ENCODE measurements at places on chromosomes 1 and 21.

- DNase-seq = no peak
These were observed 520 bp downstream of the CLIC6 start for GRCh38 chr21:34669149-34669879.

DNA sequence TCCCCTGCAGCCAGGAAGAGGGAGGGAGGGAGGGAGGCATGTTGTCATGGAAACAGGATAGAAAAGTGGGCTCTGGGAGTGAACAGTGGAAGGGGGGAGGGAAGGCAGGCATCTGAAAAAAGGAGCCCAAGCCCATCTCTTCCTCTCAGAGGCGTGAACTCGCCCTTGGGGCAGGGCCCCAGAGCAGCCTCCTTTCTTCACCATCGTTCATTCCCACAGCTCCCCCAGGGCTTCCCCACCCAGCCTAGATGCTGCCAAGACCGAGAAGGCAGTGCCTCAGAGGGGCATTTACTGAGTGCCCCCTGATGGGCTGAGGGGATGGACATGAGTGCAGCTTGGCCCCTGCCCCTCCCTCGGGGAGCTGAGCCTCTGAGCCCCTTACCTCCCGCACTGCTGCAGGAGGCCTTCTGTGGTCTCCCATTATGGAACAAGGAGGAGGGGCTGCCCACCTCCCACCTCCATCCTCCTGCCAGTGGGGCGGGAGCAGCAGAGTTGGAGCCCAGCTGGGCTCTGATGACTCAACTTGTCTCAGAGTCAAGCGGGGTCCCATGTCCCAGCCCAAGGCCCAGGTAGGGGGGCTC lies 39.1 kb upstream of the KIF21B start:
- no peak for DNase-seq

- DNase-seq = no peak
These were observed 117.7 kb upstream of the SGIP1 start for GRCh38 chr1:66416295-66416694.

DNA sequence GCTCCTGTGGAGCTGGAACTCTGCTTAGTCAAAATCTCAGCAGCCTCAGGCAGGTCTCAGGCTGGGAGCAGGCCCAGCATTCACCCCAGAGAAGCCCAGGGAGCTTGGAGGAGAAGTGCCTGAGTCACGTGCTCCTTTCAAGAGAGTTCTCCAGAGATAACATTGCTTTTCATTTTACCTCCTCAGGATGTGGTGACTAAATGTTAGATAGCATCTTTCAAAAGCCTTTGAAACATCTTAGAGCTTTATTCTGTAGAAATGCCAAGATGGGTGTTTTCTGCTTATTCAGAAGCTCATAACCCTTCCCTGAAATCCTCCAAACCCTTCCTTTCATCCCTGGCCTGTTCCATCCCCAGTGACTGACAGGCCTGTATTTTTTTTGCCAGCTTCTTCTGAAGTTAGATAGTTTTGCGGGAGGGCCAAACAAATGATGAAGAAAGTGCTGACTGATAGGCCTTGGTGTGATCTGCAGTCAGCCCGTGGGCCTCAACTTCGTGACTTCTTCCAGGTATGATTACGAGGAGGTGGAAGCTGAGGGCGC lies 58.0 kb downstream of the PGM1 start:
- no peak for DNase-seq

DNA sequence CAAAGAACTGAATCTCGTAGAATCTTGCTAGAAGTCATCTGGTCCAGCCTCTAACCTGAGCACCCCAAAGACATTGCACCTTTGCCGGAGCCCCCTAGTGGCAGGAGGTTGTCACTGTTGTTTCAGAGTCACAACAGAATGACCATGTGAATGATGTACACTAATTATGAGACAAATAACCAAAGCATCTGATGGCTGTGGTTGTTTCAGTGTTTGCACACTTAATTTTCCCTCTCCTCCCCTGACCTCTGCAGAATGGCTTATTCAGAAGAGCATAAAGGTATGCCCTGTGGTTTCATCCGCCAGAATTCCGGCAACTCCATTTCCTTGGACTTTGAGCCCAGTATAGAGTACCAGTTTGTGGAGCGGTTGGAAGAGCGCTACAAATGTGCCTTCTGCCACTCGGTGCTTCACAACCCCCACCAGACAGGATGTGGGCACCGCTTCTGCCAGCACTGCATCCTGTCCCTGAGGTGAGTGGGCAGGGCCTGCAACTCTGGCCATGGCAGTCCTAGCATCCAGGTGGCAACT lies 26.4 kb downstream of the TRAF5 start:
- no peak for DNase-seq

GRCh38 chr21:15826908-15827601 lies 97.3 kb downstream of the USP25 start:
- DNase-seq = no peak

GRCh38 chr1:163656095-163656759 lies 334.5 kb downstream of the NUF2 start:
- no peak for DNase-seq

GRCh38 chr1:186905561-186905960 lies 76.8 kb downstream of the PLA2G4A start:
- DNase-seq = no peak

- no peak for DNase-seq
These were observed 867.4 kb downstream of the KCNT2 start for GRCh38 chr1:195740862-195741261.

- DNase-seq = no peak
These were observed 460.5 kb downstream of the PTPRU start for GRCh38 chr1:29696656-29697390.

DNA sequence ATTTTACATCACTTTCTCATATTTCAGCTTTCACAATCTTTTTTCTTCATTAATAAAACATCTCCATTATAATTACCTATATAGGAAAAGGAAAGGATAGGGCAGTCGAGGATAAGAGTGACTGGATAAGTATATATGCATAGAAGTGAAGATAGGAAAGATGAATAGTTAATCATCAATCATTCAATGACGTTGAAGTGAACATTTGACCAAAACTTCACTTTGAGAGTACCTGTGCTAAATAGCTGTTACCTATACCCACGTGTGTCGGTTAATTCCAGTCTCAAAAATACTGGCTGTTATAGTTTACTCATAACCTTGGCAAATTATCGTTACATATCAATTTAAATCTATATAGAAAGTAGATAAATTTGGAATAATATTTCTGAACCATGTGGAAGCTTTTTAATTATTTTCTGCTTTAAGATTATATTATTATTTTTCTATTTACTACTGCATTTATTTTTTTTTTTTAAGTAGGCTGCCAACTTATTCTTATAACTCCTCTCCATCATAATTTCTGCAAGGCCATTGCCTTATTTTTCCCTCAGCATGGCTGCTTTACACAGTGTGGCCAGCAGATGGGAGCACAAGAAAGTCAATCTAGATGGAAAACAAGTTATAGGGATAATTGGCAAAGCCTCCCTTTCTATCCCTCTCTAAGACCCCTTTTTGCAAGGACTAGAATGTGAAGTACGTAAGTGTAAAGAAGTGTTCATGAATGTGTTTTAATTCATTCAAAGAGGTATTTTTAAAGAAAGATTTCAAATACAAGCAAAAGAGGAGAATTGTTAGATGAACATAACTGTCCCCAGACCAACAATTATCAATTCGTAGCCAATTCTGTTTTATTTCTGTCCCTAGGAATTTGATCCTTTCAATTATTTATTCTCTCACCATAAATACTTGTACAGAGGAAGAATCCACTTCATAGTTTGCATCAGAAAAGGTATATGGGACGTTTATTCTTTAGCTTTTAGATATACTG lies 290.4 kb downstream of the KCNT2 start:
- DNase-seq = no peak

- no peak for DNase-seq
These were observed 22.7 kb downstream of the PRKACB start for GRCh38 chr1:84166797-84167196.

DNA sequence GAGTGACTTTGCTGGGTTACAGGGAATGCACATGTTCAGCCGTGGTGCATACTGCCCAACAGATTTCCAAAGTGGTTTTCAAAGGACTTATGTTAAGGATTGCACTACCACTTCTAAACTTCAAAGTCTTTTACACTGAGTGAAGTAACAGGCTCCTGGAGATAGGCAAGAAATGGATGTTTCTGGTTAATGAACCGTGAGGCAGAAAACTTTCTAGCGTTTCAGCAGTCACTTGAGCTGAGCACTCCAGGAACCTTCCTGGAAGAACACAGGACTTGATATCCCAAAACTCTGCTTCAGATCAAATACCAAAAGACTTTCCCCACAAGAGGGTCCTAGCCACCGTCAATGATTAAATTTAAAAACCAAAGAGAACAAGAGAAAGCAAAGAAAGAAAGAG lies 74.3 kb upstream of the ATP1A1 start:
- DNase-seq = no peak

GRCh38 chr1:36087233-36088123 lies 1.2 kb upstream of the ADPRS start:
- DNase-seq = no peak
